ENCODE measurements at places on chromosomes 1 and 21.

GRCh38 chr1:222886878-222887351, 72.1 kb downstream of the DISP1 start:
- no peak for DNase-seq

- no peak for DNase-seq
Measured at GRCh38 chr1:87834151-87834550, 505.5 kb downstream of the LMO4 start.

DNA sequence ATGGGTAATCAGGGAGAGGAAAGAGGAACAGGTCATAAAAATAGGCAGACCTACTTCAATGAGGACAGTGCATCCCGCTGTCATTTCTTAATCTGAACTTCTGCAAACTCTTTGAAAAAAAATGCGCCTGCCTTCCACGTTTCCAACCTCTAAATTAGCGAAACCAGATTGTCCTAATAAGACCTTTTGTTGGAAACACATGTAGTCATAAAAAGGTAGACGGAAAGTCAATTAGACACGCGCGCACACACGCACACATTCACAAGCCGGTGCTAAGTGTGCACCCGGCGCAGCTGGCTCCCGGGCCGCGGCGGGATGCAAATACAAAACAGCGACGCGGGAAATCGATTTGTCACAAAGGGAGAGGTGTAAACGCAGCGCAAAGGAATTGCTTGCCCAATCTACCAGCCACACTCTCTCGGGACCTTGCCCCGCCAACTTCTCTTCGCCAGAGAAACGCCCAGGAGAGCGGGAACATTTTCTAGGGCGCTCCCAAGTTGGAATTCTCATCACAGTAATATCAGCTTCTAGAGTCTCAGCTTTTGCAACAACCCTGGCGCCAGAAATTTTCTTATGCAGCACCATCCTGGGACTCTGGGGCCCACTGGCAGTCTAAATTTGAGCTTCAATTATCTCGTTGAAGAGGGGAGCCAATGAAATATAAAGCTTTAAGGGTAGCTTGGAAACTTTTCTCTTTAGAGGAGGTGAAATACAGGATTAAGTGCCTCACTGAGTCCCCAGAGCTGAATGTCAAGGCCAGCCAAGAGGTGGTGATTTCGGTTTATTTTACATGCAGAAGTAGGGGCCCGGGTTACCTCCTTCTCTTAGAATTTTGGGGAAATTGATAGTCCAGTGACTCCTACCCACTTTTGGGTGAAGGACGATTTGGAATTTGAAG, 4.5 kb downstream of the PRRX1 start:
- DNase-seq, result no peak

DNA sequence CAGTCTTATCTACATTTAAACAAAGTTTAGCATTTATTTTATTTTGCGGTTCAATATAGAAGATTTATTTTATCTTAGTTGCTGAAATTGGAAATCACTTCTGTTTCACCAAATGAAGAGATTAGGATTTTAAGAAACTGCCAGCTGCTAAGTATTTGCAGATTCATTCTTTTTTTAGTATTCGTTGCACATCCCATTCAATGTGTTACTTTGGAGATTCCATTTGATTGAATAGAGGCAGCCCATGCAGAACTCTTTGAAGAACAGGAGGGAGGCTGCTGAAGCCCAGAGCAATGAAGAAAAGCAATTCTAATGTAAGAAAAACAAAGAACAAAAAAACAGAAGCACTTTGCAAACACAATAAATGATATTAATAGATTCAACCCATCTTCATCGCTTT, 38.6 kb upstream of the IL12RB2 start:
- no peak for DNase-seq

GRCh38 chr1:57506941-57507340, 83.1 kb upstream of the DAB1 start:
- DNase-seq, result no peak

DNA sequence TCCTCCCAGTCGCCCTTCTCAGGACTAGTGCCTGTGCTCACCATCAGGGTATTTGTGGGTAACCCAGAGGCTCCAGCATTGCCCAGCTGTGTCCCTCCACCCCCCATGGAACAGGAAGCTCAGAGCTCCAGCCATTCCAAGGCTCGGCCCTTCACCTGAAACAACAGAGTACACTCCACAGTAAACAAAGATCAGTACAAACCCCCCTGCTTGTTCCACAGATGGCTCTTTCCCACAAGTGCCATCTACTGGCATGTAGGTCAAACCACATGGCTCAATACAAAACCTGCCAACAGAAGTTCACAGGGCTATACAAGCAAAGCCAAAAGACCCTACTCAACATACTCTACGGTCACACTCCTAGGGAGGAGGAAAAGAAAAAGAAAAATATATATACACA, 258.7 kb downstream of the AGBL4 start:
- no peak for DNase-seq

- DNase-seq, result no peak
Measured at GRCh38 chr1:42674682-42675081, 7.5 kb upstream of the YBX1 start.

DNA sequence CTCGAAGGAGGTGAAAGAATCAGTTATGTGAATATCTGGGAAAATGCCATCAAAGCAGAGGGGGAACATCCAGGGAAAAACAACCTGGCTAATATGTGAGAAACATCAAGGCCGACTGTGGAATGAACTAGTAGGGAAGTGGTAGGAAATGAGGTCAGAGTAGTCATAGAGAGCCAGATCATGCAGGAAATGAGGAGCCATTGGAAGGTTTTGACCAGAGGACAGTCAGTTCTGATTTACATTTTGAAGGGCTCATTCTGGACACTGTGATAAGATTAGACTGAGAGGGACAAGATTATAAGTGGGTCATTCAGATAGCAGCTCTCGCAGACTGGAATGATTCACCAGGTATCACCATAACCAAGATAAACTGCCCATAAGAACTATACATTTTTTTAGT, 63.7 kb downstream of the SYT14 start:
- no peak for DNase-seq

- no peak for DNase-seq
Measured at GRCh38 chr1:7084232-7084894, 299.1 kb downstream of the CAMTA1 start.

- DNase-seq, result no peak
Measured at GRCh38 chr1:198373376-198373775, 167.1 kb downstream of the ATP6V1G3 start.

- DNase-seq, result no peak
Measured at GRCh38 chr1:157678721-157679120, 21.8 kb downstream of the FCRL3 start.

DNA sequence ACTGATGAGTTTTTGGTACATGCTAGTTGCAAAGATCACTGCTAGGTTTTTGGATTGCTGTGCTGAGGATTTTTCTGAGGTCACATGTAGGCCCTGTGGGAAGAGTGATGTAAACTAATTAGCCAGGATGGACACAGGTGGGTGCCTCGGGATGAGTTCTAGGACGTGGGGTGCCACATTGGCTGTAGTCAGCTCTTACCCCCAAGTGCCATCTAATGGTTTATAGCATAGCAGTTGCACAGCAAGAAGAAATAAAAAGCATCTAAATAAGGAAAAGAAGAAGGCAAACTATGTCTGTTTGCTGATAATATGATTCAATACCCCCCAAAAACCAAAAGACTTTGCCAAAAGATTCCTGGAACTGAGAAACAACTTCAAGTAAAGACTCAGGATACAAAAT, 9.8 kb upstream of the OR2T1 start:
- no peak for DNase-seq

- DNase-seq, result no peak
Measured at GRCh38 chr1:233613252-233614172, at the start of gene KCNK1. Gene KCNK1 (plus strand): TSS chr1:233614106. CDS start chr1:233614172, 66 bp downstream.

- no peak for DNase-seq
Measured at GRCh38 chr1:235112297-235113182, 16.1 kb downstream of the TOMM20 start.

- DNase-seq, result no peak
Measured at GRCh38 chr1:50930193-50930592, 29.9 kb downstream of the FAF1 start.

- DNase-seq, result no peak
Measured at GRCh38 chr1:237910834-237911233, 20.1 kb upstream of the ZP4 start.

DNA sequence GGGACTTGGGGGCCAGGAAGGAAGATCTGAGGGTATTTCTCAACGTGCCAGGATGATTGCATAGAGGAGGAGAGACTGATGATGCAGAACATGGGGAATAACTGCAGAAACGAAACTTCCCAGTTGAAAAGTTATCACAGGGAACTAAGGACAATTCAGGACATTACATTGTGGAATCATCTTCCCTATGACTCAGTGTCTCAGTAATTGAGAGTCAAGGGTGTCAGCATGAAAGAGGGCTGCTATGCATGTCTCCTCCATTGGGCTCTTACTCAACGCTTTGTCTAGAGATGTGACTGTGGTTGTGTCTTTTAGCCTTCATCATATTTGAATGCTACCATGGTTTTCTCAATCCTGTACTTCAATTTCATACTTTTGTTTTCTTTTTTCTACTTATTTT, 48.9 kb upstream of the PTGFR start:
- no peak for DNase-seq

DNA sequence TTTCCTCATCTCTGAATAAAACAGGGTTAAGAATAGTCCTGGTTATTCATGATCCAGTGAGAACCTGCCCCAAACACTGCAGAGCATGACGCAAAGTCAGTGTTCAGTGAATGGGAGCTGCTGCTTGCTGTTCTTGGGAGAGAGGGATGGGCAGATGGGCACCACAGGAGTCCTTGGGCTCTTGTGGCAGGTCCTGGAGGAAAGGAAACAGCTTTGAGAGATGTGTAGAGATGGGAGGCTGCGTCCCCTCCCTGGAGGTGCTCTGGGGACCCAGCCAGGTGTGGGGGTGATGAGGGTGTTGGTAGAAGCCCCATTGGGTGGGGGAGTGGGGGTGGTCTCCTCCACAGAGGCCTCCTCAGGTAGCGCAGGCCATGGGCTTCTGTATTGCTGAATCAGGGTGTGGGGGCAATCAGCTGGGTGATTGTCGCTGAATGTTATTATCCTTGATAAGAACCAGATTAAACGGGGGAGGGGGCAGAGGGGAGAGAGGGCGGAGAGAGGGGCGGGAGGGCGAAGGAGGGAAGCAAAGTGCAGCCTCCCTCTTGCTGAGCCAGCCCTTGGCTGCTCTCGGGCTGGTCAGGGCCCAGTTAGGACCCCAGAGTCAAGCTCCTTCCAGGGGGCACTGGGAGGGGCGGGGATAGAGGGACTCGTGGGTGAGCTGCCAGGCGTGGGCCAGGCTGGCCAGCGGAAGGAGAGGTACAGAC, 22.9 kb upstream of the CASZ1 start:
- DNase-seq, result no peak

DNA sequence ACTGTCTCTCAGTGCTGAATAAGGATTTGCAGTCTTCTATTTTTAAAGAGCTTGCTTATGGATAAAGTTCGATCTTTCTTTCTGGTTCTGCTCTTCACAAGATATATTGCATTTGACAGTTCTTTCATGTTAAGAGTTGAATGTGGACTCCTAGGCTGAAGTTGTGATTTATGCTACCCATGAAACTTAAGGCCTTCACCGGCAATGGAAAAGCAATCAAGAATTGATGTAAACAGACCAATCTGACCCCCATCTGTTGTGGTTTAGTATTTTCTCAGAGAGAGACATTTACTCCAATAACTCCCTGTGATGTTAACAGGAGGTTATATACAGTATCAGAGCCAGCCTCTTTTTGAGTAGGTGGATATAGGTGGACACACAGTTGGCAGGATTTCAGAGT, 165.8 kb downstream of the PAPPA2 start:
- DNase-seq, result no peak

- DNase-seq, result no peak
Measured at GRCh38 chr1:193259636-193260035, 73.2 kb upstream of the B3GALT2 start.

DNA sequence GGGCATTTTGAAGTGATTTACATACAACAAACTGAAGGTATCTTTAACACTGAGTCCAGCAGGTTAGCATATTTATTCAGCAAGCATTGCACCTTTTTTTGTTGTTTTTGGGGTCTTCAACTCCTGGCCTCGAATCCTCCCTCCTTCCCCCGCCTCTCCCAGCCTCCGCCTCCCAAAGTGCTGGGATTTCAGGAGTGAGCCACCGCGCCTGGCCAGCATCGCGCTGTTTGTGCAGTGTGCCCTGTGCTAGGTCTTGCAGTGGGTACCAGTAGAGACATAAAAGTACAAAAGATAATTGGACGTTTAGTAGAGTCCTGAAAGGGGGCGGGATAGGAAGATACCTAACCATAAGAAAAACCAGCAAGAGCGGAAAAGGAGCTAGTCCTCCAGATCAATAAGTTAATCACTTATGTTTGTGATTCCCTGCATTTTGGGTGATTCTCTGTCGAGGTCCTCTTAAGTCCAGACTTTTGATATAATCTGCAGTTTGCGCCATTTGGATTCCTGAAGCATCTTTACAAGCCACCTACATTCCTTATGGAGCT, 111.8 kb downstream of the OSBPL9 start:
- DNase-seq, result no peak

DNA sequence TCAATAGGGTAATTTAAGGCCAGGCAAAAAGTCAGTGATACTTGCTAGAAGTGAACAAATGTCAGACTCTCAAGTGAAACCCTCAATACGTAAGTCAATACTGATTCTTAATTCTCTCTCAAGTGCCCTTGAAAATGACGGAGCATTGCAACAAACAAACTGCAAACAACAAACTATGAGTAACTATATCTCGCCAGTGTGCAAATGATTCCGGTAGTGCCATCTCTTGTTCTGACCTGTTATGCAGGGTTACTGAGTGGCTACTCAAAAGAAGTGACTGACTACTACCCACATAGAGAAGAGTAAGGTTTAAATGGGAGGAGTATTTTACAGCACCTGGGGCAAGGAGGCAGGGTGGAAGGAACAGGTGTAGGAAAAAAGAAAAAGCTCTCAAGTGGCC, 1.6 kb downstream of the SLC19A2 start:
- no peak for DNase-seq

DNA sequence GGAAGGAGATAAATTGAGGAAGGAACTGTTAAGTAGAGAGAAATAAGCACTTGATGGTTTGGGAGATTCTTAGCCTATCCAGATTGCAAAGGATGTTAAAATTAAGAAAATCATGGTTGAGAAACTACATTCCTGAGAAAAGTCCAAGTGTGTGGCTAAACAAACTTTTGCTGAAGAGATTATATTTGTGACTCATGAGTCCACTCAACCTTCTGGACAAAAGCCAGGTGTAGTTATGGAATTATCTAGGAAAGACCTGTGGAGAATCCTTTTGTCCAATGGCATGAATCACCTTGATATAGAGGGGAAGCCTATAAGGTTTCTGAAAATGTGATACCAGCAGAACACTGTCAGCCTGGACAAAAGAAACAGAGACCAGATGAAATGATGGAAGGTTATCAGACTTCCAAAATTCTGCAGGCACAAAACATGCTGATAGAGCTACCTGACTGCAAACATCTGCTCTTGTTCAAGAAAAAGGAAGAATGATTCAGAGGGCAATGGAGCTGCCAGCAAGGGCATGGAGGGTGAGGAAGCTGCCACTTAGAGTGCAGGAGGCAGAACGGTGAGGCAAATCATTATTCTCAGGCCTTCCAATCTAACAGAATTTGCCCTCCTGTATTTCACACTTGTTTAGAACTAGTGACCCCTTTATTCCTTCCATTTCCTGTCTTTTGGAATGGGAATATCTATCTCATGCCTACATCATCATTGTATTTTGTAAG, 300.6 kb upstream of the PRMT6 start:
- no peak for DNase-seq

GRCh38 chr1:49293016-49293415, 516.3 kb upstream of the BEND5 start:
- DNase-seq, result no peak

- no peak for DNase-seq
Measured at GRCh38 chr21:25307489-25307888, 299.8 kb downstream of the MRPL39 start.

- DNase-seq, result no peak
Measured at GRCh38 chr1:157113106-157113505, 13.5 kb upstream of the ETV3L start.

Measured in stimulated activated CD4-positive, alpha-beta T cell treated with anti-CD3 and anti-CD28 coated beads, Interleukin-1b, Interleukin-23, amount 100 ng/mL, for 1 hour (primary cell).